Large intestine (tissue), 12 donors: ENCODE measurements at places on chromosomes 7 and 10. TPM values are rescaled to one million over a fixed set of nuclear protein-coding genes. Genes with fewer than 3 reads are reported as not detected.

Gene PON3
- 10.6 TPM for polyA plus RNA-seq

Gene CALML5
- polyA plus RNA-seq: not detected

Gene MSMB
- polyA plus RNA-seq: 0.25 TPM

GRCh38 chr10:63614371-63614891 lies 93.2 kb downstream of the REEP3 start:
- DNase-seq: no peak

DNA sequence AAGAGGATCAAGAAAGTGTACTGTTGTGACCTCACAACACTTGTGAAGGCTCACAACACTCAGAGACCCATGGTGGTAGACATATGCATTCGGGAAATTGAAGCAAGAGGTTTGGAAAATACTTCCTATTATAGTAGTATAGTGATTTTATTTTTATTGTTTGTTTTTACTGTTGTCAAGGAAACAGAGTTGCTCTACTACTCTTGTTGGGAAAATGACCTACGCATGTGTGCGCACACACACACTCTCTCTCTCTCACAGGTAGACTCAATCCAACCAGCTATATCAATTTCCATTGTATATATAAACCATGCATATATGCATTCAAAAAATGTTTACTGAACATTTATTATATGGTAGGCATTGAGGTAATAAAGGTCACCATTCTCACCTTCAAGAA lies 63.7 kb upstream of the PRR15 start:
- no peak for DNase-seq

GRCh38 chr10:71888248-71888622 lies 37.2 kb upstream of the PSAP start:
- DNase-seq: no peak

GRCh38 chr7:17369691-17370426 lies 71.4 kb downstream of the AHR start:
- DNase-seq: peak; percentile 70

GRCh38 chr7:144384555-144385245 lies 18.8 kb downstream of the NOBOX start:
- peak; percentile 84 for DNase-seq

DNA sequence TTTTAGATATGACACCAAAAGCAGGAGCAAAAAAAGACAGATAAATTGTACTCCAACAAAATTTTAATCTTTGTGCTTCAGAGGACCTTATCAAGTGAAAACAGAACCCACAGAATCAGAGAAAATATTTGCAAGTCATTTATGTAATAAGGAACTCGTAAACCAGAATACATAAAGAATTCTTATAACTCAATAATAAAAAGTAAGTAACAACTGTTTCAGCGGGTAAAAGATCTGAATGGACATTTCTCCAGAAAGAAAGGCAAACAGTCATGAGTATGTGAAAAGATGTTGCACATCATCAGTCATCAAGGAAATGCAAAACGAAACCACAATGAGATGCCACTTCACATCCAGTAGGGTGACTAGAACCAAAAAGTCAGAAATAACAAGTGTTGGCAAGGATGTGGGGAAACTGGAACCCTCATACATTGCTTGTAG lies 167.7 kb upstream of the KCTD7 start:
- DNase-seq: no peak

DNA sequence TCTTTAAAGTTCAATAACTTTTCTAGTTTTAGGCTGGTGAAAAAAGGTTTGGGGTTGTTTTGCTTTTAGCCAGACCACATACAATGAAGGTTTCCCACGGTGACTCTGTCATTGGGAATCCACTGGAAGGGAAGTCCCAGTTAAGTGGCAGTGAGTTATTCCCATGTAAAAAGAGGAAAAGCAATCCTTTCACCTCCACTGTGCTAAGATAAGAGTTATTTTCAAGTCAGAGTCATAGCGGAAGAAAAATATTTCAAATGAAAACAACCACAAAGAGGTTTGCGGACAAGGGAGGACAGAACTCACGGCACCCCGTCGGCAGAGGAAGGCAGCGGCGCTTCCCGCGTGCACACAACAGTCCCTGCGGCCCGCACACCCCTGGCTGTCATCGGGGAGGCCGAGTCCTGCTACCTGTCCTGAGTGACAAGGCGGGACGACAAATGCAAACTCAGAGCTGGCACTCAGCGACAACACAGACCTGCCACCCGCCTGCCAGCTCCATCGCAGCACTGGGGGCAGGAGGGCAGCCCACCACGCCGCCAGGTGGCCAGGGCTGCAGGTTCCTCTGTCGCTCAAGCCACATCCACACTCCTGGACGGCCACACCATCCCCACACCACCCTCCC lies 9.3 kb upstream of the PAPOLB start:
- DNase-seq: no peak

DNA sequence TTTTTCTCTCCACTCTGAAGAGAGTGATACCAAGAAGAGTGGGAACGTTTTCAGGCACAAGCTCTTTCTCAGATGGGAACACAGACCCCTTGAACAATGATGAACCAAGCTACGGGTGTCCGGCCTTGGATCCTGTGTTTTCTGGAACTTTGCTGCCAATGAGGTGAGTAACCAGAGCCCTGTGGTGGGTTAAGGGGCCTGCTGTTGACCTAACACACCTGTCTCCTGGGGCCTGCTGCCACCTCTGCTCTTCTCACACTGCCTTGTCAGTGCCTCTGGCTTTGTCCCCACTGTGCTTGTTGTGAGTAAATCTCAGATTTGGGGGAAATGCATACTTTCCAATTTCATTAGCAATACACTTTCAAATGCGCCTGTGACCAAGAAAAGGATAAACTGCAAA lies 1.4 kb upstream of the PKD1L1 start:
- no peak for DNase-seq

GRCh38 chr10:486666-487322 lies 202.7 kb downstream of the DIP2C start:
- DNase-seq: no peak

DNA sequence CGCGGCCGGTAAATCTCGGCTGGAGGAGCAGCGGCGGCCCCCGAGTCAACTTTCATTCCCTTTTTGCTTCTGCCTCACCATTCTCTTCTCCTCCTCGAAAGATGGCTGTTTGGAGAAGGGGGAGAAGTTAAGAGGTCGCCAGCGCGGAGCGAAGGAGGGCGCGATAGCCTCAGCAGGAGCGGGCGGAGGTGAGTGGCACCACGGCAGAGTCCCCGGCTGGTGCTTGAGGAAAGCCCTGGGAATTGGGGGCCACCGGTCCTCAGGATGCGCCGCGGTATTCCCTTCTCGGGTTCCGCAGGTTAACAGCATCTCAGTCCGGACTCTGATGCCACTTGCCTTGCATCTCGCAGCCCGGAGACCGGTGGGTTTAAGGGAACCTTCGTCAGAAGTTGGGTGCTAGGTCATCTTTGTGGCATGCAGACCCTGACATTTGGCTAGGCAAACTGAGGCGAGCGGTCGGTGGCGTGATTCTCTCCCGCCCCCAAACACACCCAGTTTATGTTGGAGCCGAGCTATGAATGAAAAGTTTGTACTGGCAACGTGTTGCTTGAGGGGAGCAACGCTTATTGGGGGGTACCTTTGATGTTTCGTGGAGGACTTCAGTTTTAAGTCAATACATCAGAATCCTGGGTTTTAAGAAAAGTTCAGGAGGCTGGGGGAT lies 59.5 kb upstream of the PRPS1L1 start:
- peak; percentile 19 for DNase-seq
